CD4-positive, alpha-beta T cell treated with Interleukin-17A for 1 hour (primary cell): ENCODE measurements at places on chromosomes 1 and 21.

DNA sequence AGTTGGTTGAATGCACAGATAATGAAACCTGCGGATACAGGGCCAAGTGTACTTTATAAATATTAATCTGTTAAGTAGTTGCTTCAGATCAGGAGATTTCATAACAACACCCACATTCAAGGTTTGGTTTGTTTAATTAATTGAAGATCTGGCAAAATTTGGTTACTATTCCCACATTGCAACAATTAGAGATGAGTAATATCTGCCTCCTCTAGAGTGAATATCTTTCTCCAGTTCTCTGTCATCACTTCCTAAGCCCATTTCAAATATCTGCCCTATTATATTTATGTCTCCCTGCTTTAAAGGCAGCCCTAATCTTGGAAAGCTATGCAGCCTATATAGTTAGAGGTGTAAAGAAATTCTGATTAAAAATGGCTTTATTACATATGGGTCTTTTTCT lies 61.4 kb downstream of the PPP2R5A start:
- DNase-seq = no peak

DNA sequence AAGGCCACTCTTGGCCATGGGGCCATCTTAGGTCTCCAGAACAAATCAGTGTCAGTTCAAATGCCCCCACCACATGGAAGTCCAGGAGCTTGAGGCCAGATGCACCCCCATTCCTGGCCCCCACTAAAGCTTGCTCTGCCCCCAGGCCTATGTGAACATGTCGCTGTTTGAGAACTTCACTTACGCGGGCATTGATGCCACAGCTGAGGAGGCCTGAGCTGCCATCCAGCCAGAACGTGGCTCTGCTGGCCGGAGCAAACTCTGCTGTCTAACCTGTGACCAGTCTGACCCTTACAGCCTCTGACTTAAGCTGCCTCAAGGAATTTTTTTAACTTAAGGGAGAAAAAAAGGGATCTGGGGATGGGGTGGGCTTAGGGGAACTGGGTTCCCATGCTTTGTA lies 15.1 kb upstream of the MPL start:
- DNase-seq = no peak

- DNase-seq = no peak
These were observed 436.8 kb downstream of the CAMTA1 start for GRCh38 chr1:7221826-7222694.

DNA sequence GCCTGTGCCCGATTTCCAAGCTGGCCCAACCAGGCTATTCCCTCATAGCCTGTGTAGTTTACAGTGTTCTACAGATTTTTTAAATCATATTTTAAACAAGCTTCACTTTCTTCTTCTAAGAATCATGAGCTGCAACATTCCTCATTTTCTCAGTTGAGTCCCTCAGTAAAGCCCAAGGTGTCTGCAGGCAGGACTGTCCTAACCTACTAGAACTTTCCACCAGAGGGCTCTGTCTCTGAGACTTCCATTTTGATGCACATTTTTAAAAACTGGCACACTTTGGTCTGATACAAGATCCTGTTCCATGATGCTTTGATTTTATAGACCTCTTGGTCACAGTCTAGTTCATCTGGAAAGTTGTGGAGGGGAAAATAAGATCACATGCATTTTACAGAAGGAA lies 21.6 kb upstream of the SLAMF6 start:
- DNase-seq = peak; percentile 69

- DNase-seq = no peak
These were observed 58.6 kb upstream of the USP25 start for GRCh38 chr21:15671188-15671587.

GRCh38 chr21:46207920-46208591 lies 20.5 kb downstream of the LSS start:
- no peak for DNase-seq

DNA sequence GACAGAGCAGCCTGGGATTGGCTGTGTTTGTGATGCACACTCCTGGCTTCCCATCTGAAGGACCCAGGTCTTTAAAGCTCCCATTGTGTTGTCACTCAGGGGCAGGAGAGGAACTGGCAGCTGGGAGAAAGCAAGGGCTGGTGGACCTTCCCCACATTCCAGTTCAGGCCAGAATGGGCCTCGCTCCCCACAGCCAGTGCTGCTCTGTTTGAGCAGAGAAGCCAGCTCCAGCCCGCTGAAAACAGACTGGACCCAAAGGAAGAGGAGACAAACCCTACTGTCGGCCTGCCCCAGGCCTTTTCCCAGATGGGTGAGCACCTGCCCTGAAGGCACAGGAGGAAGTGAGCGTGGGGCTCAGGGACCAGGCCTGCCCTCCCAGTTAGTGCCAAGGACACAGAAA lies 499.4 kb downstream of the NPHP4 start:
- DNase-seq = no peak
